ENCODE measurements at places on chromosomes 1 and 21. TPM values are rescaled to one million over a fixed set of nuclear protein-coding genes. Genes with fewer than 3 reads are reported as not detected.

The SH2D5 gene
- not detected for total RNA-seq

The BTF3L4 gene
- total RNA-seq: 19.7 TPM

The RPTN gene
- not detected for total RNA-seq

The OR2M5 gene
- not detected for total RNA-seq

The RAP1GAP gene
- total RNA-seq: 10.7 TPM

The MAP1LC3C gene
- total RNA-seq: not detected

The DNALI1 gene
- 3.1 TPM for total RNA-seq

The CRP gene
- 103 TPM for total RNA-seq

The HRNR gene
- not detected for total RNA-seq

The C8B gene
- total RNA-seq: 151 TPM

The SYCP1 gene
- 0.89 TPM for total RNA-seq

The PADI4 gene
- total RNA-seq: 6.1 TPM

The TMIGD3 gene
- total RNA-seq: 2.6 TPM

The GJA8 gene
- not detected for total RNA-seq

The MYBPH gene
- total RNA-seq: not detected

Data from liver (tissue), 10 donors.